ENCODE measurements at places on chromosomes 7 and 10. TPM values are rescaled to one million over a fixed set of nuclear protein-coding genes. Genes with fewer than 3 reads are reported as not detected.
A peak's percentile ranks its signal among the peaks of the same experiment; 100 is the strongest.

PDE6C gene
- 2.8 TPM for polyA plus RNA-seq

NME8 gene
- 0.41 TPM for polyA plus RNA-seq

PPP1R9A gene
- 26.2 TPM for polyA plus RNA-seq

ZNF804B gene
- polyA plus RNA-seq = 0.14 TPM

NXPH1 gene
- polyA plus RNA-seq = 0.28 TPM

WDR86 gene
- 54.1 TPM for polyA plus RNA-seq

SPOCK2 gene
- polyA plus RNA-seq = 189 TPM

UBE2D1 gene
- 36.9 TPM for polyA plus RNA-seq

GTF2IRD1 gene
- polyA plus RNA-seq = 62.1 TPM

ADAM8 gene
- 3.8 TPM for polyA plus RNA-seq

GRCh38 chr7:157703131-157703530 is 366.3 kb downstream of the DNAJB6 start:
- DNase-seq = no peak

- DNase-seq = no peak
Observed at GRCh38 chr10:101007099-101007711, 7.6 kb downstream of the LZTS2 start.

- peak; percentile 7 for DNase-seq
Observed at GRCh38 chr10:36087006-36088005, 445.2 kb upstream of the FZD8 start.

GRCh38 chr7:135815033-135815432 is 66.4 kb upstream of the FAM180A start:
- DNase-seq = no peak

- no peak for DNase-seq
Observed at GRCh38 chr10:7512487-7512886, 101.7 kb upstream of the SFMBT2 start.

DNA sequence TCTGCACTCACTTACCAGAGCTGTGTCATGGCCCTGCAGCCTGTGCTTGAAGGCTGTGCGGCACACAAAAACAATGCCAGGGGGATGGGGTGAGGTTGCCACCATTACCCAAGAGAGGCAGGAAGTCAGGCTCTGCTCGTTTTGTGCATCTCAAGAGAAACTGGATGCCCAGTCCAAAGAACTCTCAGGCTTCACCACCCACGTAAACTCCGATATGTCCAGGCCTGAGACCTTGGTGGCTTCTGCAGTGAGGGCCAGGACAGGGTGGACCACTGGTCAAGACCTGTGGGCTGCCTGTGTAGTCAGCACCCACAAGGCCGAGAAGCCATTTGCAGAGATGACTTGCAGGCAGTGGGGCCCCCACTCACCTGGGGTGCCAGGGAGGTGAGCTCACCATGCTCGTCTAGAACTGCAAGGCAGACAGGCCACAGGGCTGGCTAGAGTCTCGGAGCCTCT is 54.7 kb upstream of the EBF3 start:
- no peak for DNase-seq

DNA sequence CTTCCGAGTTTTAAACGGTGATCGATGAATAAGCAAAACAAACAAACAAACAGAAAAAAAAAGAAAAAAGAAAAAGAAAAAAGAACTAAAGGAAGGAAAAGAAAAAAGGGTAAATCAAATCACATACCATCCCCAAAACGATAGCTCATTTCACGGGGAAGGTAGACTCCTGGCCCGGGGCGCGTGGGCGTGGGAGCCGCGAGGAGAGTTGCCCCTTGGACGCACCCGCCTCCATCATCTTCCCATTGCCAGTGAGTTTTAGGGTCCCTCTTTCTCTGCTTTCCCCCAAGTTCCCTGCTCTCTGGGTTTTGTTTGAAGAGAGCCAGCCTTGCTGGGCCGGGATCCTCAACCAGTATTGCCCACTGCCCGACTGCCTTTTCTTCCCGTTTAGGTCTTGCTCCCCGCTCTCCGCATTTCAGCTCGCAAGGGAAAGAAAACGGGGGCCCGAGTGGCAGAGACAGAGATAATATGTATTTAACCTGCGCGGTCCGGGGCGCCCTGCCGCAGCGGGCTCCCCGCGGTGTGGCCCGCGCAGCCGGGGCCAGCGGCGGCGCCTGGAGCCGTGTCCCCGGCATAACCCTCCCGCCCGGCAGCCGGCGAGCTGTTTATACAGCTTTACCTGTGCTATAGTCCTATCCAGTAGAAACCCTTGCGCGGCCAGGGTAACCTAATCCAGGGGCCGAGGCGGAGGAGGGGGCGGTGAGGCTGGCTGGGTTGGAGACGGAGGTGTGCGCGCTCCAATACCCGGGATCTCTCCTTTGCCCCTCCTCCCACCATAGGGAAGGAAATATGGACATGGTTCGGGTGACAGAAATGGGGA is 5.2 kb upstream of the GATA3 start:
- no peak for DNase-seq

- peak; percentile 34 for DNase-seq
Observed at GRCh38 chr10:6920072-6921019, 340.3 kb upstream of the PRKCQ start.

DNA sequence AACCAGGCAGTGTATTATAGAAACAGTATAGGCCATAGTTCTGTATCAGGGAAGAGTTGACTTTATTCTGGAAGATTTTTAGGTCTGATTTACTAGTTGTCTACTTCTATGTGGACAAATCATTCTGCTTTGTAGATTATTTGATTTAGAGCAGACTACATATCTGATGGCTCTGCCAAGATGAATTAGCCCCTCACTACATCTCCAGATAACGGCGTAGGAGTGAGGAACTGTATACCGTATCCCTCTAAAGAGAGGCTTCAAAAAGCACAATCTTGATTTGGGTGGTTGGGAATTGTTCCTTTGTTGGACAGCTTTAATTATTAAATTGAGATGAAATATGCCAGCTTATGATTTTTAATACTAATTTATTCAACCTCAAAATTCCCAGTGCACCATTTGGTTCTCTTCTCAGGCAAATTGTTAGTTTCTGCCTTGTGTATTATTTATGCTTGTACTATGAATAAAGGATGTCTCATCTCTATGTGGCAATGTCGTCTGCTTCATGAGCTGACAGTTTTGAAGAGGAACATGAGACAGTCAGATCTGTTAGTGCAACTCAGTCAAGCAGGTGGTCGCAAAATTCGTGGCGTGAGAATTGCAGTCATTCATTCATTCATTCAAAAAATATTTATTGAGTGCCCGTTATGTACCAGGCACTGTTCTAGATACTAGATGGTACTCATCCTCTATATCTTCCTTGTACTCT is 422.8 kb downstream of the EXOC4 start:
- no peak for DNase-seq

DNA sequence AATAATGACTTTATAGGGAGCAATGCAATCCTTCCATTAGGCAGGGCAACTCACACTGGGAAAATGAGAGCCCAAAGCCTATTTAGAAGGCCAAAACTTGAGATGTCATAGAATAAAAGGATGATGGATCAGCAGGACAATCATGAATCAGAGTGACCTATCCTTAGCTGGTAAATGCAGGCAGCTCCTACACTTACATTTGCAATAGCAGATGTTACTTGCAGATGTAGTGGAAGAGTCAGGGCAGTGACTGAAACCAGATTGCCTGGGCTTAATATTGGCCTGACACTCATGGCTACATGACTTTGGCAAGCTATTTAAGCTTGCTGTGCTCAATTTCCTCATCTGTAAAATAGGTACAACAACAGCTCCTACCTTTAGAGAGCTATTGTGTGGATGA is 98.7 kb downstream of the PRTFDC1 start:
- no peak for DNase-seq

GRCh38 chr10:45308707-45309106 is 6.7 kb downstream of the OR13A1 start:
- DNase-seq = no peak

GRCh38 chr7:86825264-86825663 is 181.6 kb downstream of the GRM3 start:
- DNase-seq = no peak

DNA sequence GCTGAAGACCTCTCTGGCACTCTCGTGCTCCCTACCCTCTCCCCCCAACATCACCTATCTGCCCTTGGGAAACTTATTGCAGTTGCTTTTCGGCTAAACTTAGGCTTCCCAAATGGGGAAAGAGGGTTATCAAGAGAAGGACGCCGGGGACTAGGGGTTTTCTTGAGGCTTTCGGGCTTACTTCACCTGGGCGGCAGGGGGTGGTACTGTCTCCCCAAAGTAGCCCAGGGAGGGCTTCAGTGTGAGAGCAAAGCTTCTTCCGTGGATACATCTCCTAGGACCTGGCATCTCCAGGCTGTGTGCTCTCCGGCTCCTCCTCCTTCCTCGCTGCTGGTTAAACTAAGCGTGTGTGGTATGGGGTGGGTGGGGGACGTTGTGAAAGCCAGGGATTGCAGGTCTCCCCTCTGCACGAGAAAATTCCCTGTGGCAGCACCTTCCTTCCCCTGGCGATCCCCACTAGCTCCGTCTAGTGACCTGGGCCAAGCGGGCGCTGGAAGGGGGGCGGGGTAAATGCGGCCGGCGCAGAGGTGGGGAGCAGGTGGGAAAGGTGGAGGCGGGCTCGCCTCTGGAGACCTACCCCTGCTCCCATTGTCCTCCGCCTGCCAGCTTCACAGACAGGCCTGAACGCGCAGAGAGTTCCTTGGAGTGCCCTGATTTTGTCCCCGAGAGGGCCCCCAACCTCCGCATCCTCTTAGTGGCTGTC is 1.1 kb downstream of the PLXDC2 start:
- no peak for DNase-seq

DNA sequence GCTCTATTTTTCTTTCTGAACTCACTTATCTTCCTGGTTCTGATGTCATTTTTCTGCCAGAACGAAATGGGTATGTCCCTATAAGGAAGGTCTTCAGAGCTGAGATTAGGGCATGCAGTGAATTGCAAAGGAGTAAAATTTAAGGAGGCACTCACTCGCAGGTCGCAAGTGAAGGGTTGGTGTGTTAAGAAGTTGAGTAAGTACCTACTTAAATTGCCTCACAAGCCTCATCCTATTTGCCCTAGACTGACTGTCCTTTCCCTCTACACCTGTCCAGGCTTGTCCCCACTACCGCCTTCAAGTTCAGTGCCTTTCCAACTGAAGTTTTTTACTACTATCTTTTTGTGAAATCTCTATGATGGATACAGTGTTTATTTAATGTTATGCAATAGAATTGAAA is 191.5 kb downstream of the AHR start:
- no peak for DNase-seq

DNA sequence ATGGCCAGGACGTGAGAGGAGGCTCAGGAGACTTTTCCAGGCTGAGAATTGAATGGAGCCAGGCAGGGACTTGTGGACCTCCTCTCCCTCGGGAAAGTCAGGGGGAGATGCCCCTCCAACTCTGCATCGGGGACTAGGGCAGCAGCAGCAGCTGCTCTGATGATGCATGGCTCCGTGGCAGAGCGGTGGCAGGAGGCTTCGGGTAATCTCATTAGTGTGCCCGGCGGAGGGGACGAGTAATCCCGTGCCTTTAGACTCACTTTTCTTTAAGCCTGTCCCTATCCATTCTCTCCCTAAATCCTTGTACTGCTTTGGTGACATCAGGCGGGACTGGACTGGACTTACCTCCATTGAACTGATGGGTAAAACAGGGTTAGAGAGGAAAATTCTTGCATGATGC is 75.1 kb downstream of the ZMIZ1 start:
- DNase-seq = no peak

- DNase-seq = peak; percentile 90
Observed at GRCh38 chr7:151428378-151429236, 11.3 kb downstream of the CRYGN start.

Measured in left renal cortex interstitium (tissue), 4 donors.